Stimulated activated CD8-positive, alpha-beta memory T cell treated with anti-CD3 and anti-CD28 coated beads, Interleukin-4, amount 100 ng/mL, for 4 hours (primary cell): ENCODE measurements at places on chromosomes 6 and 20.
A peak's percentile ranks its signal among the peaks of the same experiment; 100 is the strongest.

GRCh38 chr6:53797304-53797703 lies 2.5 kb downstream of the LRRC1 start:
- DNase-seq, result no peak

DNA sequence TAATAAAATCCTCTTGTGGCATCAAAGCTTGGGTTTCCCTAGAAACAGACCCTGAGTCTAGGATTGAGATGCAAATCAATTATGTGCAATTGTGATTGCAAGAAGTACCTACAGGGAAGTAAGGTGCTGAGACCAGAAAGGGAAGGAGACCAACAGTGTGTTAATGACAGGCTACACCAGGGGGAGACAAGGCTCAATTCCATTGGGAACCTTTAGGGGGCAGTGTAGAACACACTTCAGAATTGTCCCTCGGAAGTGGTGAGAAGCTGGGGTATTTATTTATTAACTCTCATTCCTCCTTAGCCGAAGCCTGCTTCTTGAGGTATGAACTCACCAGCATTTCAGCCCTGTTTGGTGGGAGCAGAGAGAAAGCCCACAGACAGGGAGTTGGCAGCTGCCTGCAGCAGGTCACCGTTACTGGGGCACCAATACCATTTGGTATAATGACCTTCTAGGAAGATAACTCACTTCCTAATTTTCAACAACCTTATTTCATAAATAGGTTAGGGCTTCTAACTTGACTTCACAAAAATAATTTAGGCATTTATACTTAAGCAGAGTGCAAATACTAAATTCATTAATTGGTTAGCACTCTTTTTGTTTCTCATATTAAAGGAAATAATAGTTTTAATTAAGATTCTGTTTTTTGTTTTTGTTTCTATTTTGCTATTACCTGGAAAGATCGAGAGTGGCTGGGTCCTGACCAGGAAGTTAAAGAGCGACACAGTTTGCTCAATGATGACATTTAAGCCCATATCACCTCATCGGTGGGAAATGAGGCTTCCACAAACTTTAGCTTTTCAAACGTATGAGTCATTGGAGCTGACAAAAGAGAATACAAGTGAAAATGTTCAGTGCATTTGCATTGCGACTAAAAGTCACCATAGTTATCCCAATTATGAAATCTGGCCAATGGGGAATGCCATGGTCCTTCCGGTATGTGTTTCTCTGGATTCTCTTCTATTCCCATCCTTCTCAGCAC lies 94.8 kb downstream of the BTBD3 start:
- DNase-seq, result no peak

DNA sequence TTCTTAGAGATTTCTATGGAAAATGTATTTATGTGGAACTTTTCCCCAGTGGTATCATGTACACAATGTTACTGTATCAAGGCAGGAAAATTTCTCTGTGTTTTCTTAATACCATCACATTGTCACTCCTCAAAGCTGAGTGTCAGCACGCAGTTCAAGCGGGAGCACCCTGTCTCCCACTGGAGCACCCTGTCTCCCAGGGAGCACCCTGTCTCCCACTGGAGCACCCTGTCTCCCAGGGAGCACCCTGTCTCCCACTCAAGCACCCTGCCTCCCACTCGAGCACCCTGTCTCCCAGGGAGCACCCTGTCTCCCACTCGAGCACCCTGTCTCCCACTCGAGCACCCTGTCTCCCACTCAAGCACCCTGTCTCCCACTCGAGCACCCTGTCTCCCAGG lies 51.3 kb downstream of the PSMG4 start:
- no peak for DNase-seq

GRCh38 chr20:46583411-46584214 lies 33.2 kb upstream of the OCSTAMP start:
- DNase-seq, result no peak

DNA sequence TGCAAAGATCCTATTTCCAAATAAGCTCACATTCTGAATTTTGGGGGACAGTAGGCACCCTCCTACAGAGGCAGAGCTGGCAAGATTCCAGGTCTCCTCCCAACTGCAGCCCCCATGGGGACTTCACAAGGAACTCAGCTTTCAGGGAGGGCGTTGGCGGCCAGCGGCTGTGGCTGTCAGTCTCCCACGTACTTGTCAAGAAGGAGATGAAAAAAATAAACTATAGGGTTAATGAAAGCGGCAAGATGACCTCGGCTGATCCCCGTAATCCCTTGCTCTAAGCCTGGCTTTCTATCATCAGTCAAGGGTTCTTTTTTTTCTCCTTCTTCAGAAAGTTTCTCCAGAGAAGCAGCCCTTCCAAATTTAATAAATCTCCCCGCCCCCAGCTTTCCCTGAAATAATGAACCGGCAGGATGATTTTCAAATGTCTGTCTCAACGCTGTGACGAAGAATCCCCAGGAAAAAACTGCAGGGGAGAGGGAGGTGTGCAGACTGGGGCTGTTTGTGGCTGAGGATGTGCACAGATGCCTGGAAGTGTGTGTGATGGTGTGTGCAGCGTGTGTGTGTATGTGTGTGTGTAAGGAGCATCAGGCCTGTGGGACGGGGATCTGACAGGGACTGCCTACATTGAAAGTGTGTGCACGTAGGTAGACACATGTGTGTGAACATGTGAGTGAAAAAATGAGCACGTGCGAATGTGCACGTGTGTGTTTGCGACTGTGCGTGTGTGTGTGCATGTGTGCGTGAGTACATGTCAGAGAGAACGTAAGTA lies 78.7 kb downstream of the SLC2A10 start:
- DNase-seq, result no peak

GRCh38 chr6:26158076-26158580 lies 70.9 kb downstream of the HFE start:
- peak; percentile 65 for DNase-seq

- no peak for DNase-seq
These were observed 53.1 kb downstream of the RBM24 start for GRCh38 chr6:17334265-17334664.

GRCh38 chr6:7933794-7934193 lies 23.2 kb upstream of the TXNDC5 start:
- DNase-seq, result no peak

DNA sequence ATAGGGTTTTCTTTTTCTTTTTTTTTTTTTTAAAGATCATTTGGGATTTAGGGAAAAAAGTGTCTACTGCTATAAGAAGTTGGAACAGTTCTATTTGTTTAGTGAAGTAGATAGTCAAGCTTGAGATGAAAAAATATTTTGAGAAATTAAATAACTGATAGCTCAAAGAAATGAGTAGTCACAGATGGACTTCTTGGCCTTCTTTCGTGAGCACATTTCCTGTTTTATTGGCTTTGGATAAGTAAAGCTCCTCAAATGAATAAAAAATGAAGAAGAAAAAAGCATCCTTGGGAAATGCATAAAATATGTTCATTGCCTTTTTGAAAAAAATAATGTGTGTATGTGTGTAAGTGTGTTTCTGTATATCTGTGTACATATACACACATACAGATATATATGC lies 515.9 kb downstream of the GRIK2 start:
- DNase-seq, result no peak
